Spinal cord (tissue), 10 donors: ENCODE measurements at places on chromosomes 7 and 10. TPM values are rescaled to one million over a fixed set of nuclear protein-coding genes. Genes with fewer than 3 reads are reported as not detected.

The NODAL gene
- 2.2 TPM for total RNA-seq

The ASB10 gene
- not detected for total RNA-seq

The PCGF5 gene
- total RNA-seq, result 28.4 TPM

GRCh38 chr10:123952099-123952498 lies 60.5 kb upstream of the CPXM2 start:
- H3K36me3 ChIP-seq, result no peaks in the 10 kb centered on the region
- H3K4me1 ChIP-seq, result no peaks in the 10 kb centered on the region
- H3K4me3 ChIP-seq, result no peak overlapping the region
- no peak overlapping the region for H3K27ac ChIP-seq
- H3K27me3 ChIP-seq, result no peaks in the 10 kb centered on the region

DNA sequence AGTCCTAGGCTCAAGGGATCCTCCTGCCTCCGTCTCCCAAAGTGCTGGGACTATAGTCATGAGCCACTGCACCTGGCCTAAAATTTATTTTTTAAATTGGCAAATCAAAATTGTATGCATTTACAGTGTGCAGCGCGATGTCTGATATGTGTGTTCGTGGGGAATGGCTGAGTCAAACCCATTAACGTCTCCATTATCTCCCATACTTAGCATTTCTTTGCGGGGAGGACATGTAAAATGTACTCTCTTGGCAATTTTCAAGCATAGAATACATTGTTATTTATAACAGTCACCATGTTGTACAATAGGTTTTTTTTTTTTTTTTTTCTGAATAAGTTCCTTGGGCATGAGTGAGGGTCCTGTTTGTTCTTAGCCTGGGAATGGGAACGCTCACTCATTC lies 3.8 kb downstream of the TMEM184A start:
- peaks cover 10% of the 10 kb centered on the region for H3K4me1 ChIP-seq
- no peak overlapping the region for H3K27ac ChIP-seq
- no peak overlapping the region for H3K4me3 ChIP-seq
- peaks cover 34% of the 10 kb centered on the region for H3K36me3 ChIP-seq
- no peak for DNase-seq
